CD8-positive, alpha-beta T cell (primary cell): ENCODE measurements at places on chromosomes 5 and 9. TPM values are rescaled to one million over a fixed set of nuclear protein-coding genes. Genes with fewer than 3 reads are reported as not detected.

DNA sequence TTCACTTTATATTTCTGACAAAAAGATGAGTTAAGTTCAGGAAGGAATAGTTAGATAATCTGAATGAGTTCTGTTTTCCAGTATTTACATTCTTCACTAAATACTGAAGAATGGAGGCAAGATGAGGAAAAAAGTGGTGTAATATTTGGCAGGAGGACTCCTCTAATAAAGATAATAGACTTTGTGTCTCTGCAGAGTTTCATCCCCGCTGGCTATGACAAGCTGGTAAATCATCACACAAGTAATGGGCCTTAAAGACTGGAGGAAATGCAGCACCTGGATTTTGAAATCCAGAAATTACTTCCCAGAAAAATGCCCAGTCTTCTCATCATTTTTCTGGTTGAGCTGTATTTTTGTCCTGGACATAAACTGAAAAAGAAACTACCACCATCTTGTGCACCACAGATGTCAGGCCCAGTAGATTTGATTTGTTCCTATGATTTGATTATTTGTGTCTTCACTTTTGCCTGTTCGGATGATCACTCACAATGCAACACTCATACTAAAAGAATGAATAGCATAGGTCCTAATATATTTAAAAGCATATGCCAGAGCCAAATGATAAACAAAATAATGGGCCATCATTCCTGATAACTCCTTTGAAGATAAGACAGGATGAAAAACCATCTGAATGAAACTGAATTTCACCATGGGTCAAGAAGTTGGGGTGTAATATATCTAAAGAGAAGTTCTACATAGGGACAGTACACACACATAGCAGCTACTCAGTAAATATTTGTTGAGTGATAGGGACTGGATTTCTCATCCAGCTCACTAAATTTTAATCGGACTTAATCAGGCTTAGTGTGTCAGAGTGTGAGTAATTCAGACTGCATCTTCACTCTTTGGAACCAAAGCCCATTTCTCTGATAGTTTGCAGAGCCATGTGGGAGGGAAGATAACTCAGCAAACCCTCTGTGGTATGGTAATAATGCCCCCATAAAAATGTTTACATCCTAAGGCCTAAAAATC is 200.5 kb downstream of the HINT1 start:
- no peak for DNase-seq

GRCh38 chr9:87075537-87075936 is 128.2 kb upstream of the GAS1 start:
- DNase-seq: no peak

GRCh38 chr5:112210430-112211005 is 208.6 kb downstream of the EPB41L4A start:
- DNase-seq: no peak

- no peak for DNase-seq
Measured at GRCh38 chr5:83721953-83722901, 1.6 kb upstream of the HAPLN1 start.

CTSV gene
- total RNA-seq: 0.22 TPM
